Stimulated activated naive B cell treated with anti-CD40 and anti-IgM and Interleukin-4, amounts not matched to agents 10 μg/mL and 1 μg/mL and 100 μg/mL, for 72 hours (primary cell): ENCODE measurements at places on chromosomes 6 and 20.

- peak; percentile 37 for DNase-seq
Measured at GRCh38 chr20:33875055-33875454, 63.9 kb downstream of the CHMP4B start.

GRCh38 chr6:165900970-165901369 lies 237.9 kb upstream of the PDE10A start:
- DNase-seq, result no peak

DNA sequence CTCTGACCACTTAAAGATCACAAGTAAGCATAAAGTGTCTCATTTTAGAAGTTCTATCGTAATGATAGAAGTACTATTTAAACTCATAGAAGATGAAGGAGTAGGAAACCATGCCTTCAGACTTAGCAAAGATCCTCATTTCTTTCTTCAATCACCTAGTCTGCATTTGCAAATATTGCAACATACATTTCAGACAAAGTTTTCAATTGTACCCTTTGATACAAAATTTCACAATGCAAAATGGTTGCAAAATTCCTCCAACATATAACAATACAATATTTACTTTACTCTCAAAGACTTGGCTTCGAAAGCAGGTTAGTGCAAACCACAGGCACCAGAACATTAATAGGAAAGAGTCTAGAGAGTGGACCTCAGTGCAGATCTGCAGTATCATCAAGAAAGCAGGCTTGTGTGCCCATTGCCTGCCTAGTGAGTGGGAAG lies 16.1 kb upstream of the ROS1 start:
- DNase-seq, result no peak

DNA sequence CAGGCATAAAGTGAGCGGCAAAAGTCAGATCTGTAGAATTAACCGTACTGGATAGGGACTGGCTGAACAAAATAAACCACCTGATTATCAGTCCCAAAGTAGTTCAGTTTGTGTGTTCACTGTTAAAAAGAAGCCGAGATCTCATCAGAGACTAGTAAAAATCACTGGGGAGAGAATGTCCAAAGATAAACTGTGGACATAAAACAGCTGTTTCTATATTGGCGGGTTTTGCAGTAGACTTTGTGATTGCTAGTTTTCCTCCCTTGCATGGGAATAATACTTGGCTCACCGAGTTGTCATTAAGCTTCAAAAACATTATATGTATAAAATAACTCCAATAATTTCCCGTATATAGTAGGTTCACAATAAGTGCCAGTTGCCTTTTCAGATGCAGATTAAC lies 114.2 kb upstream of the ID4 start:
- no peak for DNase-seq

DNA sequence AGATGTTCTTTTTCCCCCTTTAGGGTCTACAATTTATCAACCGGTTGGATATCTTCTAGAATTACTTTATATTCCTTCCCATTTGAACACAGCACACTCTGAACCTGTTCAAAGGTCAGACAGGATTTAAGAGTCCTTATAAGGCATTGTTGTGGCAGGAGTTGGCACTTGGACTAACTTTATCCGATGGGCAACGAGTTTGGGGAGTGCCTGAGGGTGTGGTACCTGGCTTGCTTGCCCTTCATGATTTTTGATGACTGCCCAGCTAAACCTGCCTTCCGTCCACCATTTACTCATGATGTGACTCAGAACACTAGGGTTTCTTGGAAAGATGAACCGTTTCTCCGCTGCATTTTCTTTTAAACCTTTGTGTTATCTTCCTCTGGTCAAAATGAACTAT lies 285.2 kb downstream of the FOXC1 start:
- DNase-seq, result no peak

- DNase-seq, result no peak
Measured at GRCh38 chr6:94323853-94324252, 904.5 kb upstream of the EPHA7 start.

- peak; percentile 18 for DNase-seq
Measured at GRCh38 chr20:43448748-43449535, 8.8 kb upstream of the SRSF6 start.

- DNase-seq, result no peak
Measured at GRCh38 chr20:41428285-41428684, 61.7 kb upstream of the EMILIN3 start.

GRCh38 chr6:43823879-43824702 lies 54.1 kb downstream of the VEGFA start:
- no peak for DNase-seq

DNA sequence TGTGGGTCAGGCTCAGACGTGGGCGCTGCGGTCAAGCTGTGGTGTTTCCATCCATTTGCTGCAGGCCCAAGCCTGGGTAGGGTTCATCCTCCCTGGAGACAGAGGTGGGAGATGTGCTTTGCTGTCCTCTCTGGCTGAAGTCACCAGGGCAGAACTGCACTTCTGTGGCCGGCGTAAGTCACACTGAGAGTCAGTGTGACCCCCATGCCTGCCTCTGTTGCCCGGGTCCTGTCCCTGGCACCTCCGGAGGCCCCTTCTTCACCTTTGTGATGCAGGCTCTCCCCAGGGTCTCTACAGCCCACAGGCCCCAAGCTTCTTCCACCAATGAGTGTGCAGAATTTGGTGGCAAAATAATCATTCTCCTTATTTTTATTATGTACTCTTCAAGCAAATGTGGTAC lies 53.8 kb upstream of the DACT2 start:
- no peak for DNase-seq

DNA sequence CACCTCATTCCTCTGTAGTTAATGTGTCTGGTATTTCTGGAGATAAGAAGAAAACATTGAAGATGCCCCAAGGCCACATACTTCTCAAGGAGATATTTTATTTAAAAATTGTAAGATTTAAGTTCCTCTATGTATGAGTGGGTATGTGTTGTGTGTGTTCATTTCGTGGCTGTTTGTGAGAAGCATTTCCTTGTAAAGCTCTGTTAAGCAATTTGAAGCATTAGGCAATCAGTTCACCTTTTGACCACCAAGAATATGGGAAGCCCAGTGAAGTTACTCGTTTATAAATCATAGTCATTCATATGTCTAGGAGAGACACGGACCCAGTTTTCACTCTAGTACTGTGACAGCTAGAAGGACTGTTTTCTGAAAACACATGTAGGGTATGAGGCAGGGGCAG lies 717.6 kb upstream of the MAP3K7 start:
- no peak for DNase-seq

- DNase-seq, result no peak
Measured at GRCh38 chr6:17881085-17881858, 106.2 kb downstream of the KIF13A start.

DNA sequence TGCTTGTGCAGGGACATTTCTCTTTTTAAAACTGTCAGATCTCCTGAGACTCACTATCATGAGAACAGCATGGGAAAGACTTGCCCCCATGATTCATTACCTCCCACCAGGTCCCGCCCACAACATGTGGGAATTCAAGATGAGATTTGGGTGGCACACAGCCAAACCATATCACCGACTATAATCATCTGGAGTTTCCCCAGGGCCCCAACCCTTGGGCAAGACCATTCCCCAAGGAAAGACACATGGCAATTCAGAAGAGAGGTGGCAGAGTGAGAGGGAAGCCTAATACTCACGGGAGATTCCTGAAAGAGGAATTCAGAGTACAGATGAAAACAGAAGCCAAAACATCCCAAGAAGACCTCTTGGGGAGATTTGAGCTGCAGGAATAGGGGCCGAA lies 291.0 kb upstream of the PLCB4 start:
- no peak for DNase-seq

- peak; percentile 45 for DNase-seq
Measured at GRCh38 chr20:46174469-46175126, 56.5 kb downstream of the CD40 start.
